HL-60 (cell line): ENCODE measurements at places on chromosomes 3 and 15.

- DNase-seq, result no peak
Measured at GRCh38 chr15:49148727-49149126, 6.7 kb downstream of the COPS2 start.

GRCh38 chr15:67108122-67108961, 42.9 kb downstream of the SMAD3 start:
- DNase-seq, result no peak

DNA sequence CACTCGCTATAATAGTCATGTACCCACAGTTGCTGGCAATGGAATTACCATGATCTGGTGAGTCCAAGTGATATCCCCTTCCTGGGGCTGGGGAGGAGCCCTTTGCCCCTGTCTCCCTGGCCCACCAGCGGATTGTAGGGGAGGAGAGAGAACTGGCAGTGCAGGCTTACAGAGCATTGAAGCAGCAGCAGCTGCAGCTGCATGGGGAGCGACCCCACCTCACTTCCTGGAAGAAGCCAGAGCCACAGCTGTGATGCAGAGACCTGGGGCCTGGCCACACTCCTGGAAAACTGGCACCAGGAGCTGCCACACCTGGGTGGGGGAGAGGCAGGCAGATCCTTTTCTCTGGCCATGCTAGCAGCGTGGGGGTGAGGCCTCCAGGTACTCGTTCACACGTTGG, 300.1 kb upstream of the PROK2 start:
- DNase-seq, result no peak

GRCh38 chr3:55512571-55513343, 25.7 kb upstream of the WNT5A start:
- DNase-seq, result no peak

GRCh38 chr15:26888761-26889160, 21.9 kb downstream of the GABRA5 start:
- no peak for DNase-seq

DNA sequence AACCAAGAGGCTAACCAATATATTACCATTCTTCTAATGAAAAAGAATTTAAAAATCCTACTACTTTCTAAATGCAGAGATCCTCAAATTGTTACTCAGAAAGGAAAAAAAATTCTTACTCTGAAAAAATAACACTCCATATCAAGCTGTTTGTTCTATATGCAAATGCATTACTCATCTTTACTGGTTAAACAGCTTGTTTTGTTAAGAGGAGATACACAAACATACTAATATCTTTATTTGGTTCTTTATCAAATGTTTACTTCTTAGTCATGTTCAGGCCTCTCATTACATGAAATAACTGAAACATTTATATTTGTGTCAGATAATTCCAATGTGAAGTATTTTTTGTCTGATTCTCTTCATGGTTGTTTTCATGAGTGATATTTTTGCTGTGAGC, 146.8 kb downstream of the PCCB start:
- no peak for DNase-seq

DNA sequence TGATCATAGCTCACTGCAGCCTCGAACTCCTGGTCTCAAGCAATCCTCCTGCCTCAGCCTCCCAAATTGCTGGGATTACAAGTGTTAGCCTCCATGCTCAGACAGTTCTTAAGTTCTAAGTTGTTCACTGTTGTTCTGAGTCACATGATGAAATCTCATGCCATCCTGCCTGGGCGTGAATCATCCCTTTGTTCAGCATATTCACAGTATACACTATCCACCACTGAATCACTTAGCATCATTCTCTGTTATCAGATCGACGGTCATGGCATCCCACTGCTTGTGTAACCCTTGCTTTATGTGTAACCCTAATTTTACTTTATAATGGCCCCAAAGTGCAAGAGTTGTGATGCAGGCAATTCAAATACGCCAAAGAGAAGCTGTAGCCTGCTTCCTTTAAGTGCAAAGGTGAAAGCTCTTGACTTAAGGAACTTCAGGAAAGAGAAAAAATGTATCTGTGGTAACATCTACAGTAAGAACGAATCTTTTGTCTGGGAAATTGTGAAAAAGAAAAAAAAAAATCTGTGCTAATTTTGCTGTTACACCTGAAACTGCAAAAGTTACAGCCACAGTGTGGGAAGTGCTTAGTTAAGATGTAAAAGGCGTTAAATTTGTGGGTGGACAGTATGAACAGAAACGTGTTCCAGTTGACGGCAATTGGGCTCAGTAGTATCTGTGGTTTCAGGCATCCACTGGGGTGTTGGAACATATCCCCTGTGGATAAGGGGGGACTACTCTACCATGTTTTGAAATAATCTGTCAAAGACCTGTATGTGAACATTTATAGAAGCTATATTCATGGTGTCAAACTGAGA, 80.6 kb downstream of the PCOLCE2 start:
- DNase-seq, result no peak

GRCh38 chr3:160141485-160142185, 83.6 kb upstream of the C3orf80 start:
- no peak for DNase-seq

DNA sequence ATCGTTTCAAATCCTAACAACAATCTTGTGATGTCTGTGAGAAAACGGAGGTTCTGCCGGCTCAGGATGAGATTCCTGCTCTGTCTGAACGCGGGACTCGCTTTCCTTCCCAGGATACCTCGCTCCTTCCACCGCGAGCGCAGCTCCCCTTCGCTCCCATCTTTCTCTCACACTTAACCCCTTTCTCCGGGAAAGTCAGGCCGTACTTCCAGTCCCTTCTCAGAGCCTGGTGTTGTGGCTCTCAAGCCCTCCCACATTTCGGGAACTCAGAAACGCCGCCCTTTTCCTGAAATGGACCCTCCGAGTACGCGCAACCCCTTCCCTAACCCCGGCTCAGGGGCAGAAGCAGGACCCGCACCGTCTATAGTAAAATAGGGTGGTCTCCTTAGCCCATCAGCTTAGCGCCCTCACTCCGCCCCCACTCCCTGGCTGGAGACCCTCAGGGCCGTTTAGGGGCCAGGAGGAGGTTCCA, 378 bp upstream of the FEM1B start:
- no peak for DNase-seq

GRCh38 chr3:18751514-18751913, 326.4 kb upstream of the SATB1 start:
- no peak for DNase-seq

DNA sequence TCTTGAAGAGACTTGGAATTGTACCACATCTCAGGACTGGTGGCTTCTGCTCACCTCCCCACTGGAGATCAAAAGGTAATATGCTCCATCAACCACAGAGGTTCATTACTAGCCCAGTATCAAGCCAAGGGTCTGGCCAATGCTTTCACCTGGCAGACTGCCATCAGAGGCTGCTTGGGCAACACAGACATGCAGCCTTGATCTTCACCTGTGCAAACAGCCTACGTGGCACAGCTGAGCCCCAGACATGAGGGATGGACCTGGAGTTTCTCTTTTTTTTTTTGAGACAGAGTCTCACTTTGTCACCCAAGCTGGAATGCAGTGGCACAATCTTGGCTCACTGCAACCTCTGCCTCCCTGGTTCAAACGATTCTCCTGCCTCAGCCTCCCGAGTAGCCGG, 105.6 kb upstream of the HES1 start:
- DNase-seq, result no peak

DNA sequence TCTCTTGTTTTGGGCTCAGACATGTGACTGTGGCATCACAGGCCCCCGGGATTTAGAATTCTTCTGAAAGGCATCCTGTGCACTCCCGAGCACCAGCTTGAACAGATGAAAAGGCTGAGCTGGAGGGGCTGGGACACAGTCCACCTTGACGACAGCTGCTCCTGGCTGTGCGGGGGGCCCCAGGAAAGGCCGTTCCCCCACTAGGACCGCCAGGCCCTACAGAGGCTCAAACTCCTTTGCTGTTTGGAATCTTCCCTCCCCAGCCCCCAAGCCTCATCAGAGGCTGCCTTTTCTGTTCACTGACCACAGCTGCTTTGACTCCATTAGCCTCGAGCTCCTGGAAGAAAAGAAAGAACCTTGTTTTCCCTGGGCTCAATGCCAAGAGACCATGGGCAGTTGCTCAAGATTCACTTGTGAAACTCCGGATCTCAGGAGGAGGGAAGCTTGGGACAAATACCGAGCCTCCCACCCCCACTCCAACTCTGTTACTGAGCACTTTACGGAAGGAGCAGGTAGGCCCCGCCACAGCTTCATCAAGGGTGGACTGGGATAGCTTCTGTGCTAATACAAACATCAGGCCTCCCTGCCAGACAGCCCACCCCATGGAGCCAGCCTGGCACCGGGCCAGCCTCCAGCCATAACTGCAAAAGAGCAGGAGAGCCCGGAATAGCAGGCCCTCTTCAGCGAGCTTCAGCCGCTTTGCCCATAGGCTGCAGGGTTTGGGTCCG, 15.7 kb downstream of the CIDEC start:
- peak; percentile 81 for DNase-seq

- DNase-seq, result no peak
Measured at GRCh38 chr15:63528138-63528659, 23.8 kb downstream of the USP3 start.

GRCh38 chr3:179147514-179147872, 664 bp upstream of the PIK3CA start:
- no peak for DNase-seq

GRCh38 chr3:186472456-186473008, 71.6 kb downstream of the CRYGS start:
- DNase-seq, result no peak

- no peak for DNase-seq
Measured at GRCh38 chr3:125165948-125166553, 46.5 kb downstream of the SLC12A8 start.

DNA sequence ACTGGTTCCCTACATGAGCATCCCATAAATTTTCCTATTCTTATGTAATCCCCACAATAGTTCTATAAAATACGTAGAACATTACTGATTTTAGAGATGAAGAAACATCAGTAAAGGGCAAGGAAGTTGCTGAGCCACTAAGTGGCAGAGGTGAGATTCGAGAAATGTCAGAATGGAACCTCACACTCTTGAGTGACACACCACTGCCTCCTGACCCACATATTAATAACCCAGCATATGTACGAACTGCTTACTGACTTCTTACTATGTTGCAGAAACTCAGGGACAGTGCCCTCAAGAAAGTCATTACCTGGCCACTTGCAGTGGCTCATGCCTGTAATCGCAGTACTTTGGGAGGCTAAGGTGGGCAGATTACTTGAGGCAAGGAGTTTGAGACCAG, 1022.4 kb downstream of the FHIT start:
- DNase-seq, result no peak

GRCh38 chr3:195204360-195205163, 66.4 kb downstream of the XXYLT1 start:
- no peak for DNase-seq

- DNase-seq, result no peak
Measured at GRCh38 chr3:141127344-141128125, 76.4 kb downstream of the SPSB4 start.

DNA sequence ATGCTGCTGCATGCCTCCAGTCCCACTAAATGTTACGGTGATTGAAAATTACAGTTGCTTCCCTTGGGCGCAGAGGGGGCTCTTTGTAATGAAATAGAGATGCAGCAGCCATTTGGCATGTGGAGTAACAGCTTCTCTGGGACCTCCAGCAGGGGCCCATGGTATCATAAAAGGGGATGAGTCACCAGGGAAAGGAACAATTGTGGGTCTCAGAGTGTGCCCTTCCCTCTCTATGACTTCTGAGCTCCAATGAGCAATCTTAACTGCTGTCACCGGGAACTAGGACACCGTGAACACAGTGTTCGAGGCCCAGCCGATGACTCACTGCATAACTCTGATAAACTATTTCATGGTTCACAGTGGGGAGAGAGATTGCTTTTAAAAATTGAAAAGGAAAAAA, 164.8 kb upstream of the NUDT16 start:
- no peak for DNase-seq

GRCh38 chr15:91291673-91292072, 191.6 kb downstream of the SV2B start:
- DNase-seq, result peak; percentile 64
